Breast epithelium (tissue), 4 donors: ENCODE measurements at places on chromosomes 6 and 20.

DNA sequence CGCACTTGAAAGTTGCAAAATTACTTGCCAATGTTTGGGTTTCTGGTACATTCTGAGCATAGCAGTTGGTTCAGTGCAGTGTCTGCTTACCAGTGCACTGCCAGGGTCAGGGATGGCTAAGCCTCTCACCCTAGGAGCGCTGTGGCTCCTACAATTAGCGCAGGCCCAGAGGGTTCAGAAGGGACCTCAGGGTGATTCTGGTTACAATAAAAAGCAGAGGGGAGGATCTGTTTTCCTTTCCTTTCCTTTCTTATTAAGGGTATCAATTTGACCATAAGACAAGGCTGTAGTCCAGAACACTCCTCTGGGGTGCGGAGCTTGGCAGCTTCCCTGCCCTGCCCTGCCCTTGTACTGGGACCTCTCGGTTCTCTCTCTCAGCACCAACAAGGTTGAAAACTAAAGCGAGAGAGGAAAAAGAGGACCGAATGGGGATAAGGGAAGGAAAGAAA, 2.6 kb downstream of the MAFB start:
- H3K27me3 ChIP-seq = no peaks in the 10 kb centered on the region
- no peak for DNase-seq
- H3K36me3 ChIP-seq = no peaks in the 10 kb centered on the region
- peak overlapping the region; percentile 92 for H3K4me3 ChIP-seq

- no peaks in the 10 kb centered on the region for H3K4me1 ChIP-seq
- peak; percentile 64 for DNase-seq
- no peak overlapping the region for H3K27ac ChIP-seq
- no peak overlapping the region for H3K4me3 ChIP-seq
- no peaks in the 10 kb centered on the region for H3K27me3 ChIP-seq
Measured at GRCh38 chr20:32789896-32790750, 27.9 kb downstream of the DNMT3B start.

DNA sequence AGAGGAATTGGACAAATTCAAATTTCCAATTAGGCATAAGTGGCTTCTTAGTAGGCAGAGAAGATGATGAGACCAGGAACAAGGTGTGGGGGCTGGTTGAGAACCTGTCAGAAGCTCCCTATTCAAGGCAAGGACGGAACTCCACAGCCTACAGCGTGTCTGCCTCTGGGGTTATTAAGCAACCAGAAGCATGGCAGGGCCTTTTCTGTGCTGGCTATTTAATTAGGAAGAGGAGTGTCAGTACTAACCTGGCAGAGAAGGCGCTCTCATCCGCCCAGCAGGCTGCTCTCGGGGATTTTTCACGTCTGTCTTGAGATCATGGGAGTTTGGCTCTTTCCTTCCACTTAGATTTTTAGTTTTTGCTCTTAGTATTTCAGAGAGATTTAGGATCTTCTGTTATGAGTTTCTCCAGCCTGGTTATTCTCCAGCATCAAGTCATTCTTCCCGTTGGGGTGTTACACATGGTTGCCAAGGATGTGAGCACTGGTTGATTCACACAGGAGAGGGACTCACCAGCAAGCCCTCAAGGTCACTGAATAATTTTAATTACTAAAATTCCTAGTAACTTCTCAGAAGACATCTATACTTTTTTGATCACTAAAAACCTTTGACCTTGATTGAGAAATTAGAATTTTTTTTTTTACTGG, 23.9 kb downstream of the ADTRP start:
- H3K36me3 ChIP-seq = no peaks in the 10 kb centered on the region
- H3K27me3 ChIP-seq = no peaks in the 10 kb centered on the region
- no peak overlapping the region for H3K4me3 ChIP-seq
- H3K4me1 ChIP-seq = no peaks in the 10 kb centered on the region
- no peak overlapping the region for H3K27ac ChIP-seq
- no peak for DNase-seq

DNA sequence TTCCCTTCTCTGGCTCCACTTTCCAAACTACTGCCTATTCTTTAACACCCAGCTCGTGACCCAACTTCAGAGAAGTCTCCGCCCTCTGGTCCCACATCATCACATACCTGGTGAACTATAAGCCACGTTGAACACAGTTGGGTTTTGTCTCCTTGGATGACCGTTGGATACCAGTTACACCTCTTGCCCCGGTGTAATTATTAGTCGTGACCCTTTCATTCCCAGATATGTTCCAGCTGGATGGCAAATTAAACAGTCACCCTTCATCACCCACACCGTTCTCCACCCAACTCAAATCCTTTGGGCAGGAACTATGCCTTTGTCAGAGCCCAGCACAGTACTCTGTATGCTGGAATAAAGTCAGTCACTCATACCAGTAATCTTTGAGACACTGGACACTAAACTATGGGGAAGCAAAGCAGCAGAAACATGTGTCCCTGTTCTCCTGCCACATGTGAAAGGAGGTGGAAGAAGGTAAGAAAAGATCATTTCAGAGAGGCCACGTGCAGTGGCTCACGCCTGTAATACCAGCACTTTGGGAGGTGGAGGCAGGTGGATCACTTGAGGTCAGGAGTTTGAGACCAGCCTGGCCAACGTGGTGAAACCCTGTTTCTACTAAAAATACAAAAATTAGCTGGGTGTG, 22.5 kb downstream of the PLAGL2 start:
- H3K4me3 ChIP-seq = no peak overlapping the region
- H3K4me1 ChIP-seq = peaks cover 10% of the 10 kb centered on the region
- no peaks in the 10 kb centered on the region for H3K27me3 ChIP-seq

DNA sequence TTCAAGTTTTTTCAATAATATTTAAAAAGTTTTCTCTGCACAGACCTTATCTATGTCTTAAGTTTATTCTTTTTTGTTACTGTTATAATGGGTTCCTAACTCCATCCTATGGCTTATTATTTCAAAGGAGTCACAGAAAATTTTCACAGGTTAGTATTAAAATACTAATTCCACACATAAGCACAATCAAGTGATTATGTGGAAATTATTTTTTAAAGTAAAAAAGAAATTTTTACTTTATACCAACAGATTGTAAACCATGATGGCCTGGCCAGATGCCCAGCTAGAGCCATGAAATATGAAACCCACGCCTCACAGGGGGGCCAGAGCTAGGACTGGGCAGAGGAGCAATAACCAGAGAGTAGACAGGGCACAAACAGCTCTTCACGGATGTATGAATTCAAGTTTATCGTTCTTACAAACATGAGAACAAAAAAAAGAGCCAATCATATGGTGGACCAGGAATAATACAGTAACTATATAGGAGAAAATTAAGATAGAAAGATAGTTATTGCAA, 34.0 kb downstream of the NUDT3 start:
- no peaks in the 10 kb centered on the region for H3K36me3 ChIP-seq
- H3K4me1 ChIP-seq = no peaks in the 10 kb centered on the region
- no peak overlapping the region for H3K27ac ChIP-seq
- no peak overlapping the region for H3K4me3 ChIP-seq
- H3K27me3 ChIP-seq = no peaks in the 10 kb centered on the region
